ENCODE measurements at places on chromosomes 3 and 15.
A peak's percentile ranks its signal among the peaks of the same experiment; 100 is the strongest.

DNA sequence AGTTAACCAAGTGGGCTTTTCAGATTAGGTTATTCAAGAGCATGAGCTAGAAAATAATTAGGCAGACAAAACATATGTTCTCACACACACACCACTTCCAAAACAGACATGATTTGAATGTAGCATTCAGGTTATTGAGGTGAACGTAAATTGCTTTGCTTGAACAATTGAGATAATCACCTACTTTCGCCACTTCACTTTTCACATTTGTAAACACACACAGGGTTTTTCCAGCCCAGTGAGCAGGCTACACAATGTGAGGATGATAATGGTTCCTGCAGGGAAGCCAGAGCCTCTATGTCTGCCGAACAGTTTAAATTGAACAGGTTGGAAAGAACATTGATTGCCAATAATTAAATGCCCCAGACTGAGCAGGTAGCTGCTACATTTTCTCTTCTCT is 560.8 kb downstream of the OCA2 start:
- no peak overlapping the region for H3K4me3 ChIP-seq
- H3K27ac ChIP-seq = no peak overlapping the region
- H3K4me1 ChIP-seq = no peaks in the 10 kb centered on the region
- H3K36me3 ChIP-seq = no peaks in the 10 kb centered on the region

DNA sequence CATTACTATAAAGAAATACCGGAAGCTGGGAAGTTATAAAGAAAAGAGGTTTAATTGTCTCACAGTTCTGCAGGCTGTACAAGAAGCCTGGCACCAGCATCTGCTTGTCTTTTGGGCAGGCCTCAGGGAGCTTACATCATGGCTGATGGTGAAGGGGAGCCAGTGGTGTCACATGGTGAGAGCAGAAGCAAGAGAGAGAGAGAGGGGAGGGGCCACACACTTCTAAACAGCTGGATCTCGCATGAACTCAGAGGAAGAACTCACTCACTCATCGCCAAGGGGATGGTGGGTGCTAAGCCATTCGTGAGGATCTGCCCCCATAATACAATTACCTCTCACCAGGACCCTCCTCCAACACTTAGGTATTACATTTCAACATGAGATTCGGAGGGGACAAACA is 51.8 kb upstream of the ANKRD34C start:
- H3K4me3 ChIP-seq = no peak overlapping the region
- no peaks in the 10 kb centered on the region for H3K4me1 ChIP-seq

GRCh38 chr3:40875581-40875980 is 323.7 kb upstream of the CTNNB1 start:
- H3K36me3 ChIP-seq = no peaks in the 10 kb centered on the region
- no peak overlapping the region for H3K4me3 ChIP-seq
- H3K27ac ChIP-seq = no peak overlapping the region
- no peaks in the 10 kb centered on the region for H3K27me3 ChIP-seq
- DNase-seq = no peak

- no peaks in the 10 kb centered on the region for H3K36me3 ChIP-seq
- no peak for DNase-seq
- no peak overlapping the region for H3K4me3 ChIP-seq
- H3K27ac ChIP-seq = no peak overlapping the region
- no peaks in the 10 kb centered on the region for H3K27me3 ChIP-seq
Measured at GRCh38 chr3:89847955-89848354, 740.5 kb downstream of the EPHA3 start.

- no peaks in the 10 kb centered on the region for H3K4me1 ChIP-seq
- H3K27ac ChIP-seq = no peak overlapping the region
- no peak overlapping the region for H3K4me3 ChIP-seq
- DNase-seq = no peak
Measured at GRCh38 chr3:30720586-30721313, 114.3 kb downstream of the TGFBR2 start.

GRCh38 chr3:111976254-111976653 is 2.6 kb upstream of the ABHD10 start:
- H3K27ac ChIP-seq = no peak overlapping the region
- no peaks in the 10 kb centered on the region for H3K27me3 ChIP-seq
- DNase-seq = no peak
- peaks cover 10% of the 10 kb centered on the region for H3K4me1 ChIP-seq
- H3K36me3 ChIP-seq = no peaks in the 10 kb centered on the region
- H3K4me3 ChIP-seq = no peak overlapping the region

- DNase-seq = no peak
- no peak overlapping the region for H3K4me3 ChIP-seq
- no peaks in the 10 kb centered on the region for H3K36me3 ChIP-seq
- H3K4me1 ChIP-seq = no peaks in the 10 kb centered on the region
Measured at GRCh38 chr3:8491271-8492144, 10.1 kb upstream of the LMCD1 start.

DNA sequence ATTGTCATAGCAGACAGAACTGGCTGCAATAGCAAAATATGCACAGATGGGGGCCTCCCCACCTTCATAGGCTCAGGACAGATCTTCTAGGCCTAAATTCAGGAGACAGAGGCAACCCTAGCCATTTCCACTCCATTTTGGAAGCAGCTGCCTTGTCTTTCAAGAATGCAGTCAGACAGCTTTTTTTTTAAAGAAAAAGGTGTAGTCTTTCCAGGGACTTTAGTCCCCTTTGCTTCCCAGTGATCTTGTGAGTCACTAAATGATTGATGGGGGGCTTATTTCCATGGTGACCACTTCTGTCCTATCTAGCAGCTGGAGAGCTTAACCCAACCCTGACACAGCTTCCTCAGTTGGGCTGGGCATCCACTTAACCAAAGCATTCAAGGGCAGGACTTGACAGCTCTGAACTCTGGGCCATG is 165.9 kb downstream of the TPRG1 start:
- H3K4me1 ChIP-seq = peaks cover 13% of the 10 kb centered on the region
- no peak overlapping the region for H3K4me3 ChIP-seq
- no peaks in the 10 kb centered on the region for H3K27me3 ChIP-seq
- DNase-seq = no peak
- H3K27ac ChIP-seq = no peak overlapping the region
- no peaks in the 10 kb centered on the region for H3K36me3 ChIP-seq

DNA sequence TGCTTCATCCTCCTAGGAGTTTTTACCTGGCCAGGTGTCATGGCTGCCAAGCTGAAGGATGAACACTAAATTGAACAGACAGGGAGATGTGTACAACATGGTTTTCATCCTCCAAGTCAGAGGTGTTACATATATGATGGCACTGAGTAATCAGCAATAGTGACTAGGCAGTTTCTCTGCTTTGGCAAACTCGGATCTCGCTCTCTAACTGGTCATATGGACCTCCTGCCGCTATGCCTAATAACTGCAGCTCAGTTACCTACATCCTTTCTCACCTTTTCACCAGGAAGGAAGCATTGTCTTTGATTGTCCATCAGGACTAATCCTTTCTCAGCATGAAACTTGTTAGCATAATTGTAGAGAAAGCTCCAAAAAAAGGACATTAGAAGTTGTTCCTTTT is 175.9 kb upstream of the PLSCR5 start:
- H3K36me3 ChIP-seq = no peaks in the 10 kb centered on the region
- no peaks in the 10 kb centered on the region for H3K4me1 ChIP-seq
- no peaks in the 10 kb centered on the region for H3K27me3 ChIP-seq
- H3K27ac ChIP-seq = no peak overlapping the region
- H3K4me3 ChIP-seq = no peak overlapping the region

DNA sequence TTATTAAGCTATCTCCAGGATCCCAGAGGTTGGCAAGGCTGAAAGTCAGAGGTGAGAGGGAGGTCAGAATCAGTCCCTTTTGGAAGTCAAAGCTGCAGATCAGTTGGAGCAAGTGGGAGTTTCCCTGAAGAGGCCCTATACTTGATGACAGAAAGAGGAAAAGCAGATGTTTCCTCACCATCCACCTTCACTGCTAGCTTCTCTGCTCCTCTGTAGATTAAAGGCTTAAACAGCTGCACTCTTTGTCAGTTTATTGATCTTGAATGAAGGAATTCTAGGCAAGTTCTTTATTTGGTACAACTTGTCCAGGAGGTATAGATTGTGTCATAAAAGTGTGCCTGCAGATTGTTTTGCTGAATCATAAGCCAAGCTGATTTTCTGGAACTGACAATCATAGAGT is 408.2 kb upstream of the TGFBR2 start:
- H3K27me3 ChIP-seq = no peaks in the 10 kb centered on the region
- no peak overlapping the region for H3K4me3 ChIP-seq
- peak overlapping the region; percentile 59 for H3K27ac ChIP-seq
- peak; percentile 76 for DNase-seq

DNA sequence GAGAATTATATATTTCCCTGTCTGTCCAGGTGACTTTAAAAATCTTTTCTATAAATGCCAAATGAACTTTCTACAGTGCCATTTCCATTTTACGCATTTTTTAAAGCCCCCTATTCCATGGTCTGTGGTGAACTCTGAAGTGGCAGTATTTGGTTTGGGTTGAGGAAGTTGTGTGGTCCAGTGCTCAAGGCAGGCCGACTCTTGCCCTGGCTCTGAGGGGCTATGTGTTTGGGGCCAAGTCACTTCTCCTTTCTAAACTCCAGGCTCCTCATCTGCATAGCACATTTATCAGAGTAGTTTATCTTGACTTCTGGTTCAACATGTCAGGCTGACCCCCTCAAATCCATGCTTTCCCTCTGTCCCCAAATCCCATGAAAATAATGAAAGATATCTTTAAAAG is 14.1 kb downstream of the TTC21A start:
- H3K4me3 ChIP-seq = no peak overlapping the region
- H3K27ac ChIP-seq = no peak overlapping the region

DNA sequence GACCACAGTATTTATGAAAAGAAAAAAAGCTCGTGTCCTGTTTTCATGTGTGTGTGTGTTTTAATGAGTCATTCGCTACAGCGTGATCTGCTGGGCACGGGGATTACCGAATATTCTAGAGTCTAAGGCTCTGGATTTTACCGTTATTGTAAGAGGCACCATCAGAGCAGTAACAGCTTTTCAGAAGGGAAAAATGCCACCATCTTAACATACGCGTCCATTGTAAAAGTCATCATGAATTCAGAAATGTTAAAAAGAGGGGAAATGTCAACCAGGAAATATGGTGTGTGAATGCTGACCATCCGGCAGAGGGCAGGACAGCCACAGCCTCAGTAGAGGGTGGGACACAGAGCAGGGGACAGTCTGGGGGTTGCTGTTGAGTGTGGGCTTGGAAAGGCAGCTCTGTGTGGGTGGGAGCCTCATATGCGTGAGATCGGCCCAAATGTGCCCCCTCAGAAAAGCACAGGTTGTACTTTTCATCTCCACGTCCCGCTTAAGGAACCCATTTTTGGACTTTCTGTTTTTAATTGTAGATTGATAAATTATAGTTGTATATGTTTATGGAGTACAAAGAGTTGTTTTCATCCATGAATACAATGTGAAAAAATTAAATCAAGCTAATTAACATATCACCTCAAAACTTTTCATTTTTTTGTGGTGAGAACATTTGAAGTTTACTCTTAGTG is 69.6 kb downstream of the ASB7 start:
- no peaks in the 10 kb centered on the region for H3K36me3 ChIP-seq
- no peak overlapping the region for H3K27ac ChIP-seq
- H3K4me1 ChIP-seq = no peaks in the 10 kb centered on the region
- no peaks in the 10 kb centered on the region for H3K27me3 ChIP-seq
